ENCODE measurements at places on chromosomes 5 and 9.

- DNase-seq: no peak
Observed at GRCh38 chr5:122997294-122997693, 39.2 kb downstream of the PPIC start.

- DNase-seq: no peak
Observed at GRCh38 chr5:126461838-126462237, 38.6 kb downstream of the GRAMD2B start.

- no peak for DNase-seq
Observed at GRCh38 chr9:106657926-106658325, 205.0 kb upstream of the ZNF462 start.

GRCh38 chr5:73318308-73318719, 130.3 kb downstream of the FOXD1 start:
- no peak for DNase-seq

GRCh38 chr5:36680066-36680465, 73.7 kb downstream of the SLC1A3 start:
- DNase-seq: no peak

- no peak for DNase-seq
Observed at GRCh38 chr9:131980267-131981016, 99.2 kb downstream of the MED27 start.

DNA sequence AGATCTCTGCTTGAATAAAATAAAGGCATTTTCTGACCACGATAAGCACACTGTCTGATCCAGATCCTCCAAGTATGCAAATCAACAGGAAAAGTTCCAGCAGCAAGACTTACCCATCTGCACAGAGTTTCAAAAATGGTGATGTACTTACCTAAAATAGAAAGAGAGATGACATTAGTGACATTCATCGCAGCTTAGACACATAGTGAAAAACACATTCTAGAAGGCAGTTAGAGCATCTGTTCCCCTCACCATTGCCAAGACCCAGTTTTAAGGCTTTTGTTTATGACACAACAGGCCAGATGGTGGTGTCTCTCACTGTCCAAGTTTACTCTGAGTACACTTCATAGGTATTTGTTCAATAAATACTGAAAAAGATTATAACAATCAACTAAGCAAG, 207.7 kb downstream of the PDE4D start:
- no peak for DNase-seq

DNA sequence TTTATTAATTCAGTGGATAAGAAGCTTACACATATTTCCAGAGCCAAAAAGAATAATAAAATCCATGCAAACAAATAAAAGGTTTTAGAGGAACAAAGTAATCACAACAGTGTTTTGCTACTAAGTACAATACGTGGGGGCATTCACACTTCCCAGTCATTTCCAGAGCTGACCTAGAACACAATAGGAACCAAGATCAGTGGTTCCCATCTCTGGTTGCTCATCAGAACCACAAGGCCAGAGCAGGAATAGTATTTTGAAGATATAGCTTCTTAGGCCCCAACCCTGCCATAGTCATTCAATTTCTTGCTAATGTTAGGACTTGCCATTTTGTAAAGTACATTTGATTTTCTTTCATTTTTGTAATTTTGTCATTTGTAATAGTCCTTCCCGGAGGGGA, 215.4 kb downstream of the NR3C1 start:
- no peak for DNase-seq

GRCh38 chr5:144125163-144125726, 45.2 kb downstream of the YIPF5 start:
- no peak for DNase-seq

GRCh38 chr5:172245046-172245445, 38.5 kb downstream of the UBTD2 start:
- DNase-seq: no peak

GRCh38 chr5:173829826-173830225, 58.3 kb upstream of the CPEB4 start:
- no peak for DNase-seq

- DNase-seq: no peak
Observed at GRCh38 chr5:150082374-150082773, 4.0 kb downstream of the CSF1R start.

DNA sequence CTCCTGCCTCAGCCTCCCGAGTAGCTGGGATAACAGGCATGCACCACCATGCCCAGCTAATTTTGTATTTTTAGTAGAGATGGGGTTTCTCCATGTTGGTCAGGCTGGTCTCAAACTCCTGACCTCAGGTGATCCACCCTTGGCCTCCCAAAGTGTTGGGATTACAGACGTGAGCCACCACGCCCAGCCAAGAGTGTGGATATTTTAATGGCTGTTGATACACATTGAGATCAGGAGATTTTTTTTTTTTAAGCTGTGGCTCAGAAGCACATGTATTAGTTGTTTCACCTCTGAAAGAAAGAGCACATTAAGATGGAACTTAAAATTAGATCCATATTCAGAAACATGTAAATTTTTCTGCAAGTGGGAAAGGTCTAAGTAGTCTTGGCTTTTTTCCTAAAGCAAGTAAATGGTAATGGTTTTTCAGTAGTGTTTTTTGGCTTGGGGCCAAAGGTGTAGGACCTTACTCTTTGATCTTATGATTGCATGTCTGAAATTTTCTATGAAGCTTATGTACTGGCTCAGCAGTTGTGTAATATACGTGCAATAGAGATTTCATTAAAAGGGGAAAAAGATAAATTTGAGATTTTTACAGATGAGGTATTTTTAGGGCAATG, 9.9 kb downstream of the RBM27 start:
- no peak for DNase-seq

DNA sequence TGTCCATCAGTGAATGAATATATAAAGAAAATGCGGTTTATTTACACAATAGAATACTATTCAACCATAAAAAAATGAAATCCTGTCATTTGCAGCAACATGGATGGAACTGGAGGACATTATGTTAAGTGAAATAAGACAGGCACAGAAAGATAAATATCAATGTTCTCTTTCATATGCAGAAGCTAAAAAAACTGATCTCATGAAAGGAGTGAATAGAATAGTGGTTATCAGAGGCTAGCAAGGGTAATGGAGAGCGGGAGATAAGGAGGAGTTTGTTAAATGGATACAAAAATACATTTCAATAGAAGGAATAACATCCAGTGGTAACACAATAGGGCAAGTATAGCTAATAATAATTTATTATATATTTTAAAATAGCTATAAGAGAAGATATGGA, 65.0 kb downstream of the AGTPBP1 start:
- DNase-seq: no peak

DNA sequence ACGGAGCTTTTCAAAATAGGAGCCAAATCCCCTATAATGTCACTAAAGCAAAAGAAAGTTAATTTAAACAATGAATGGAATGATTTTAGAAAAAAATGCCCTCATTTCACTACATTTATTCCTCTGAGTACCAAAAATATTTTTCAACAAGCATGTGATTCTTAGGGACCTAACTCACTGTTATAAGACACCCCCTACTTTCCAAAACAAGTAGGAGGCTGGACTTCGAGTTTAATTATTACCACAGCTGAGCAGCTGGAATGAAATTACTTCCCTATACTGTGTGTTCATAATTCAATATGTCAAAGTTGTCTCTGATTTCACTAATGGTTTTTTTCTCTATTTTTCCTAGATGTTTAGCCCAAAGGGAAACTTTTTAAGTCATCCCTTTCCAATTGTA, 61.6 kb downstream of the SAXO1 start:
- DNase-seq: no peak

GRCh38 chr5:127957183-127957582, 126.4 kb upstream of the SLC12A2 start:
- no peak for DNase-seq

DNA sequence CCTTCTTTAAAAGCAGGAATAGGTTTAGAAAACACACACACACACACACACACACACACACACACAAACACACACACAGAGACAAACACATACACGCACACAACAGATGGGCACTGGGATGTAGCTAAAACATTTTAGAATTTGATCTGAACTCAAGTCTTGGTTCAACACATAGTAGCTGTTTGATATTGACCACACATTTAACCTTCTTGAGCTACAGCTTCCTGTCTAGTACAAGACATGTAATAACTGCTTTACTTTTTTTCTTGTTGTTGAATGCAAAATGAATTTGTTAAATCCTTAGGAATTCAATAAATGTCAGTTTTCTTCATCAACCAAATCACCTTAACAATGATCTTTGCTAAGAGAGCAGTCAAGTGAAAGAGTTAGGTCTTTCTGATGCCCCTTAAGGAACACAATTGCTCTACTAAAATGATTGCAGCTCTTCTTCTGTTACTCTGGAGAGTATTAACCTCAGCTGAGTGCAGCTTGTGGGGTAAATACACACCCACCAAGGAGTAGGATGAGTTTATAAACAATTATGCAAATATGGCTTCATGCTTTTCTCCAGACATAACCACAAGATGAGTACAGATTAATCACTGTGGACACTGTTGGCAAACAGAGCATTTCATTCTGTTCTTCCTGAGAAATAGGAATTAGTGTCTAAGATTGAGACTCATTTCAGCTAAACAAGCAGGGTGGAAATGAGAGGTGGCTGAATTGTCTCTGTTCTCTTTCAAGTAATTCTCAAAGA, 302.9 kb upstream of the PAPPA start:
- no peak for DNase-seq

Data from stimulated activated CD4-positive, alpha-beta T cell treated with anti-CD3 and anti-CD28 coated beads, Interleukin-2, amount 100 ng/mL, for 24 hours (primary cell).